ENCODE measurements at places on chromosomes 7 and 10. TPM values are rescaled to one million over a fixed set of nuclear protein-coding genes. Genes with fewer than 3 reads are reported as not detected.

DNA sequence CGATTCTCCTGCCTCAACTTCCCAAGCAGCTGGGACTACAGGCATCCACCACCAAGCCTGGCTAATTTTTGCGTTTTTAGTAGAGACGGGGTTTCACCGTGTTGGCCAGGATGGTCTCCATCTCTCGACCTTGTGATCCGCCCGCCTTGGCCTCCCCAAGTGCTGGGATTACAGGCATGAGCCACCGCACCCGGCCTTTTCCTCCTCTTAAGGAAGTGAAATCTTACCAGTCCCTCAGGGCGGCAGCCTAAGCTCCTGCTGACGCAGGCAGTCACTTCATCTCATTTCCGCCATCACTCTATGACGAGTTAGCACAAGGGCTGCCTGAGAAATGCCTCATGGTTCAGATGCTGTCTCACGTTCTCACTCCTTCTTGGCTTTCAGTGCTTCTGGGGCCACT is 246.0 kb upstream of the SHH start:
- DNase-seq: no peak
- no peak overlapping the region for H3K4me3 ChIP-seq
- H3K36me3 ChIP-seq: no peaks in the 10 kb centered on the region
- H3K4me1 ChIP-seq: no peaks in the 10 kb centered on the region
- no peaks in the 10 kb centered on the region for H3K27me3 ChIP-seq
- H3K27ac ChIP-seq: no peak overlapping the region

- H3K4me1 ChIP-seq: peaks cover 8% of the 10 kb centered on the region
- no peaks in the 10 kb centered on the region for H3K36me3 ChIP-seq
- H3K27ac ChIP-seq: no peak overlapping the region
Observed at GRCh38 chr10:14062528-14063260, 268.0 kb downstream of the FRMD4A start.

GRCh38 chr7:53050433-53050832 is 15.0 kb downstream of the POM121L12 start:
- no peak overlapping the region for H3K4me3 ChIP-seq
- H3K27me3 ChIP-seq: no peaks in the 10 kb centered on the region
- no peaks in the 10 kb centered on the region for H3K36me3 ChIP-seq
- no peaks in the 10 kb centered on the region for H3K4me1 ChIP-seq

GRCh38 chr10:1468811-1469210 is 268.5 kb downstream of the ADARB2 start:
- H3K27ac ChIP-seq: no peak overlapping the region
- no peaks in the 10 kb centered on the region for H3K27me3 ChIP-seq
- DNase-seq: no peak
- H3K4me3 ChIP-seq: no peak overlapping the region
- no peaks in the 10 kb centered on the region for H3K36me3 ChIP-seq
- H3K4me1 ChIP-seq: no peaks in the 10 kb centered on the region

- H3K27me3 ChIP-seq: no peaks in the 10 kb centered on the region
- H3K4me1 ChIP-seq: peaks cover 9% of the 10 kb centered on the region
- no peaks in the 10 kb centered on the region for H3K36me3 ChIP-seq
- DNase-seq: peak; percentile 99
- peak overlapping the region; percentile 80 for H3K27ac ChIP-seq
Observed at GRCh38 chr10:4254101-4254994, 469.3 kb upstream of the KLF6 start.

- no peaks in the 10 kb centered on the region for H3K36me3 ChIP-seq
- H3K27ac ChIP-seq: no peak overlapping the region
- DNase-seq: no peak
- H3K4me1 ChIP-seq: peaks cover 2% of the 10 kb centered on the region
- no peak overlapping the region for H3K4me3 ChIP-seq
Observed at GRCh38 chr10:4824791-4825310, 1.2 kb upstream of the AKR1E2 start.

GRCh38 chr7:86932038-86932512 is 127.4 kb downstream of the ELAPOR2 start:
- DNase-seq: peak; percentile 60
- H3K27me3 ChIP-seq: no peaks in the 10 kb centered on the region
- H3K4me3 ChIP-seq: no peak overlapping the region
- no peaks in the 10 kb centered on the region for H3K36me3 ChIP-seq

DNA sequence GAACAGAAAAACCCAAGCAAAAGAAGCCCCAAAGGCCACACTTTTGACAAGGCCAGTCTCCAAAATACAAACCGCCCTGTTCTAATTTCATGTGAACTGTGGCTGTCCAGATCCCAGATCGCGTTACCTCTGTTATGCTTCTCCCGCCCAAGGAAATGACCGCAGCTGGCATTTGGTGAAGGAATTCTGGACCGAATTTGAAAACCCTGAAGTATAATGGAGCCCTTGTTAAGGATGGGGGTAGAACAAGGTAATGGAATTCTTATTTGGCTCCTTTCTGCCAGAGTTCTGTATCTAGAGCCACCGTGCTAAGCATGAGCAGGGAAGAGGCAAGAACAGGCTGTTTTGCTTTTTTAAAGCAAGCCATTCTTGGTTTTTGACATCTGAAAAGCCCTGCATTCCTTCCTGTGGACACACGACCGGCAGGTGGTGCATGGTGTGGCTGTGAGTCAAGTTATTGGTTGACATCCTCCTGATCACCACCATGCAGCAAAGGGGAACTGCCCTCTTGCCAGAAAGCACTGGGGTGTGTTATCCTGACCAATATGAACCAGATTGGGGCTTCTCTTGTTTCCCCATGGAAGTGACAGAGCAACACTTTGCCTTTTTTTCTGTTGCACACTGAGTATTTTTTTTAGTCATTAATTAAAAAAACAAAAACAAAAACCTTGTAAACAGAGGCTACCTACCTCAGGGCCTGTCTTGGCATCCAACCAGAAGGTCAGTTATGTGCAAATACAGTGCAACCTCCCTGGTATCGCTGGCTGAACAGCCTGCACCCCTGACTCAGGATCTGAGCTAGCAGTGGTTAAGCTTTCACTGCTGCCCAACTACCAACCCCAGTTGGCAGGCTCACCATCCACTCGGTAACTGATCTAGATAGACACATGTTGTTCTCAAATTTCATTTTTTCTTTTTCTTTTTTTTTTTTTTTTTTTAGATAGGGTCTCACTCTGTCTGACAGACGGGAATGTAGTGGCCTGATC is 14.2 kb downstream of the UCMA start:
- H3K4me1 ChIP-seq: no peaks in the 10 kb centered on the region
- no peaks in the 10 kb centered on the region for H3K27me3 ChIP-seq
- DNase-seq: peak; percentile 7
- no peaks in the 10 kb centered on the region for H3K36me3 ChIP-seq
- no peak overlapping the region for H3K27ac ChIP-seq

- H3K27me3 ChIP-seq: no peaks in the 10 kb centered on the region
- no peak for DNase-seq
- H3K27ac ChIP-seq: no peak overlapping the region
- H3K4me3 ChIP-seq: no peak overlapping the region
- H3K4me1 ChIP-seq: no peaks in the 10 kb centered on the region
- H3K36me3 ChIP-seq: no peaks in the 10 kb centered on the region
Observed at GRCh38 chr7:22154143-22154529, 202.8 kb downstream of the RAPGEF5 start.

- H3K27me3 ChIP-seq: no peaks in the 10 kb centered on the region
- H3K36me3 ChIP-seq: no peaks in the 10 kb centered on the region
- no peaks in the 10 kb centered on the region for H3K4me1 ChIP-seq
- no peak overlapping the region for H3K27ac ChIP-seq
- DNase-seq: no peak
- no peak overlapping the region for H3K4me3 ChIP-seq
Observed at GRCh38 chr7:46107610-46108217, 186.6 kb upstream of the IGFBP3 start.

GRCh38 chr7:83150310-83150709 is 12.4 kb downstream of the PCLO start:
- no peaks in the 10 kb centered on the region for H3K4me1 ChIP-seq
- H3K27ac ChIP-seq: no peak overlapping the region
- H3K36me3 ChIP-seq: no peaks in the 10 kb centered on the region
- no peak for DNase-seq

The SORCS1 gene
- polyA plus RNA-seq: not detected

The NUTM2A gene
- polyA plus RNA-seq: 0.36 TPM

The SORCS3 gene
- polyA plus RNA-seq: not detected

The PIK3AP1 gene
- 0.14 TPM for polyA plus RNA-seq

The TMEM229A gene
- not detected for polyA plus RNA-seq

The SLC13A1 gene
- polyA plus RNA-seq: not detected

The MOGAT3 gene
- polyA plus RNA-seq: not detected

The HMX2 gene
- not detected for polyA plus RNA-seq

The HPSE2 gene
- polyA plus RNA-seq: not detected

All from IMR-90 (cell line).